Fibroblast of upper back skin (primary cell): ENCODE measurements at places on chromosomes 13 and 19.

DNA sequence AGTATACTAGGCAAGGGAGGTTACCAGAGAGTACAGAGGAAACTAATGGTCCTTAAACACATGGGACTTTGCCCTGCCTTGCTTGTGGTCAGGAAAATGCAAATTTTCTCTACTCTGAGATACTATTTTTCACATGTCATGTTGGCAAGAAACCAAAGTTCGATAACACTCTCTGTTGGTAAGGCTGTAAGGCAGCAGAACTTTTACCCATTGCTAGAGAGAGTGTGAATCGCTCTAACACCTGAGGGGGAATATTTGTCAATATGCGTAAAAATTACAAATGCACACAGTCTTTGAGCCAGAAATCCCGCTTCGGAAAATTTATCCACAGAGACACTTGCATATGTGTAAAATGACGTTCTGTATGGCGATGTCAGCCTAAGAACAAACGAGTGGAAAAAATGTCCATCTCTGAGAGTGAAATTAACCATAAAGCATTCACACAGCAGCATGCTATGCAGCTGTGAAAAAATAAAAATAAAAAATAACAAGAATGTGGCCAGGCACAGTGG lies 9.5 kb upstream of the RFX1 start:
- DNase-seq, result no peak

DNA sequence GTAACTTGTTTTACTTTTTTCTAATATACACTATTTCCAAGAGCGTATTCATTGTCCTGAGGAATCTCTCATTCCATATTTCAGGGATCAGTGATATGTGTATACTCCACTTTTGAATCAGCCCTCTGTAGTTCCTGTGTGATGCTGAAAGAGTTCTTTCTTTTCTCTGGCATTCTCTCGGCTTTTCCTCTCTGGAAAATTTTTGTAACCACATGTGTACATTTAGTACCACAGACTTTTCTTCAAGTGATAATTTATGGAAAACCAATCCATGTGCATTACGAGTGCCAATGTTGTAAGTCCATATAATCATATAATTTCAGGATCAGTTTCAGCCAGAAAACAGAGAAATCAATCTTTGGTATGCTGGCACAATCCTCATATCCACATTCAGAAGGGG lies 102.2 kb upstream of the MBNL2 start:
- peak; percentile 53 for DNase-seq

DNA sequence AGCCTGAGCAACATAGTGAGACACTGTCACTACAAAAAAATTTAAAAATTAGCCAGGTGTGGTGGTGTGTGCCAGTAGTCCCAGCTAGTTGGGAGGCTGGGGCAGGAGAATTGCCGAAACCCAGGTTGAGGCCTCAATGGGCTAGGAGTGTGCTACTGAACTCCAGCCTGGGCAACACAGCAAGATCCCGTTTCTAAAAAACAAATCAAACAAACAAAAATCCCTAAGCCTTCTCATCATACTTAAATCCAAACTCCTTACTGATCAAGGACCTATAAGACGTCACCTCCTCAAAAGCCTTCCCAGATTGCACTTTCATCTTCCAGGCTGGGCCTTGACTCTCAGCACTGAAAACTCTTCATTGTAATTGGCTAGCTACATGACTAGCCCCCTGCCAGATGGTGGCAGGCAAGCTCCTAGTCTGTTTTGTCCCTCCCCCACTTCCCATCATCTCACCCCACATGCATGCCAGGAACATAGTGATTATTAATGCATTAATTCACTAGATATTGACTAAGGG lies 17.5 kb upstream of the NANOS3 start:
- DNase-seq, result peak; percentile 59

GRCh38 chr19:35026418-35026817 lies 3.9 kb upstream of the SCN1B start:
- DNase-seq, result no peak

DNA sequence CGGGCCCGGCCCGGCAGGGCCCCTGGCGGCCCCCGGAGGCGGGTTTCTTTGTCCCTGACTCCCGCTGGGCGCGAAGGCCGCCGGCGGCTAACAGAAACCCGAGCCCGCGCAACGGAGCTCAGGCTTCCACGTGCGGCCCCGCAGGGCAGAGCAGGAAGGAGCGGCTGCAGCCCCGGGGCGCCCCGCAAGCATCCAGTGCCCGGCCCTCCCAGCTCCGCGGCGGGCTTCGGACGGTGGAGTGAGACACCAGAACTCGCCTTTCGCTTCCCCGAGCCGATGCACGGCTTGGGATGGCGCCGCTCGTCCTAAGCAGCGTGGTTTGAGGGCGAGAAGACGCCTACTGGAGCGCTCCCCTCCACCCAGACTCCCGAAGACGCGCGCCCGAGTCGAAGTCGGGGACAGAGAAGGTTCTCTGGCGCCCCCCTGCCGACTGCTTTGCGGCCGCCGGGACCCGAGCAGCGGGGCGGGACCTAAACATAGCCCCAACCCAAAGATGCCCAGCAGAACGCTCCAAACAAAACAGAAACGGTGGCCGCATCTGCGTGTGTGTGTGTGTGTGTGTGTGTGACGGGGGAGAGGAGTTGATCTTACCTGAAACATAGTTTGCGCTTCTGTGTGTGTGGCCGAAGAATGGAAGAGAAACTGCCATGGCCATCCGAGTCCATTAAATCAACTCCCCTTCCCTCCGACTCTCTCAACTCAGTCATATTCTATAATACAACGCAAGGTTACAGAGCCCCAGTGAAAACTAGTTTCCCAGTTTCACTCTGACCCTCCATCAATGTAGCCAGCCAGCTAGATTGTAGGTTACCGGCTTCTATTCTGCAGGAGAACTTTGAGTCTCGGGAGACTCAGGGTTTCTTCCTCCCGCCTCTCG lies 629 bp upstream of the FGF9 start:
- DNase-seq, result peak; percentile 41

GRCh38 chr19:29290853-29291252 lies 77.9 kb upstream of the UQCRFS1 start:
- no peak for DNase-seq

- DNase-seq, result no peak
Observed at GRCh38 chr19:8392017-8392591, 1.9 kb downstream of the RAB11B start.

DNA sequence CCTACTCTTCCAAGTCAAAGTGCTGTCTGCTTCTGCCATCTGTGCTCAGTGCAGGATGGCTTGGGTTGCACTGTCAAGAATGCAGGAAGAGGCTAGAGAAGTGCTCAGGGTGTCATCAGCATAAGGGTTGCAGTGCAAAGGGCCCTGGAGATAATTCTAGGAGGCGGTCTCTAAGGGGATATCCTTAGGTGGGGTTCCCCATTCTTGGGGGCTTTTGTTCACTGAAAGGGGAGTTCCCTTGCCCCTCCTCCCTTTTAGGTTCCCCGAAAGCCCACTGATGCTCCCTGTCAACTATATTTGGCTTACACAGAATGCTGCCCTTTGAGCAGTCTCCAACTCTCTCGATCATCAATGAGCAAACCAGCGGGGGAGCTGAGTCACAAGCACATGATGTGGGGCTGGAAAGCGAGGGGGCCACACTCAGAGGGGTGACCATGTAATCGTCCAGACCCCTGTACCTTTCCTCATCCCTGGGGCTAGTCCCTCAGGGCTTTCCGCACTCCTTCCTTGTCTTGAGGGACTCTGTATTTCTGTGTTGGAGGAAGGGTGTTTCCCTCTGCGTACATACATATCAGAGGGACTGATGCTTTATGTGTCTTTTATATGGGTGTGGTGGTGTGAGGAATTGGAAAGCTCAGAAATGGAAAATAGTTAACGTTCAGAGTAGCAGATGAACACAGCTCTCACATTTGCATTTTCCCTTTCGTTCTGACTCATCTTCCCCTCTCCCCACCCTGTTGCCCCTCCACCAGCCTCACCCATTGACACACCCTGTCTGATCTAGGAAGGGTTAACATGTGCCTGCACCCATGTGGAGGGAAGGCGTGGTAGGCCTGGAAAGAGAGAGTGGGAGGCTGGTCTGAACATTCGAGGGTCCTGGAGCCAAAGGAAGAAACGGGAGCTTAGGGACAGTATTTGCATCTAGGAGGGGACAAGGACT lies 6.7 kb downstream of the ZBTB32 start:
- DNase-seq, result no peak

GRCh38 chr19:51071095-51071405 lies 6.2 kb upstream of the KLK13 start:
- DNase-seq, result no peak

- DNase-seq, result peak; percentile 47
Observed at GRCh38 chr13:38386421-38386820, 36.8 kb downstream of the UFM1 start.

- DNase-seq, result peak; percentile 25
Observed at GRCh38 chr19:45999653-46000121, 4.4 kb downstream of the CCDC61 start.

GRCh38 chr13:21060338-21061028 lies 903 bp downstream of the LATS2 start:
- DNase-seq, result no peak

GRCh38 chr19:38035515-38036495 lies 128.8 kb downstream of the SIPA1L3 start:
- peak; percentile 55 for DNase-seq
